ENCODE measurements at places on chromosomes 5 and 9. TPM values are rescaled to one million over a fixed set of nuclear protein-coding genes. Genes with fewer than 3 reads are reported as not detected.

Gene GABRA1
- not detected for total RNA-seq

Gene PGGT1B
- total RNA-seq: 40.0 TPM

Gene FGF1
- 1.8 TPM for total RNA-seq

Gene SLC6A7
- not detected for total RNA-seq

Gene PKN3
- 13.4 TPM for total RNA-seq

Gene AMBP
- 0.67 TPM for total RNA-seq

GRCh38 chr5:140267201-140267540, 35.7 kb downstream of the PFDN1 start:
- DNase-seq: no peak

- DNase-seq: no peak
Observed at GRCh38 chr5:37549411-37549810, 170.3 kb downstream of the WDR70 start.

- DNase-seq: no peak
Observed at GRCh38 chr5:124461941-124462340, 284.5 kb downstream of the ZNF608 start.

- DNase-seq: no peak
Observed at GRCh38 chr5:102629827-102630605, 125.1 kb upstream of the PAM start.

GRCh38 chr5:92380069-92380770, 997.1 kb upstream of the ARRDC3 start:
- no peak for DNase-seq

GRCh38 chr5:143304836-143305475, 98.5 kb downstream of the NR3C1 start:
- no peak for DNase-seq

DNA sequence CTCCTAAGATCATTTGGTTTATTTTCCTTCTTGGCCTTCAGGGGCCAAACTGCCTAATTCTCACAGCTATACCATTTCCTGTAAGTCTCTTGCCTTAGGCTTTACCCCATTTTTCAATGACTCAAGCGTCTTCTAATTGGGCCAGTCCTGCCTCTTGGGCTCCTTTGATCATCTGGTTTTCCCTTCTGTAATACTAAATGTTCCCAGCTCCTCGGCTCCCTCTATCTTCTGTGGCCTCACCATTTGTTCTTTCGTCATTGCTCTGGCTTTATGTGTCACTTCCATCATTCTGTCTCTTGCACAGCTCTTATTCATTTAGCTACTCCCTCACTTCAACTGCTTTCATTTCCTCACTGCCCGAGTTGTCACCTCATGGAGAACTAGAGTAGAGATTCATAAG, 14.5 kb upstream of the SPINK7 start:
- no peak for DNase-seq

GRCh38 chr5:36882250-36882649, 5.7 kb downstream of the NIPBL start:
- no peak for DNase-seq
